Amniotic stem cell (primary cell): ENCODE measurements at places on chromosomes 7 and 10.

- DNase-seq = no peak
Measured at GRCh38 chr7:140349144-140349771, 49.1 kb downstream of the SLC37A3 start.

- DNase-seq = no peak
Measured at GRCh38 chr7:151351027-151351426, 9.4 kb downstream of the NUB1 start.

DNA sequence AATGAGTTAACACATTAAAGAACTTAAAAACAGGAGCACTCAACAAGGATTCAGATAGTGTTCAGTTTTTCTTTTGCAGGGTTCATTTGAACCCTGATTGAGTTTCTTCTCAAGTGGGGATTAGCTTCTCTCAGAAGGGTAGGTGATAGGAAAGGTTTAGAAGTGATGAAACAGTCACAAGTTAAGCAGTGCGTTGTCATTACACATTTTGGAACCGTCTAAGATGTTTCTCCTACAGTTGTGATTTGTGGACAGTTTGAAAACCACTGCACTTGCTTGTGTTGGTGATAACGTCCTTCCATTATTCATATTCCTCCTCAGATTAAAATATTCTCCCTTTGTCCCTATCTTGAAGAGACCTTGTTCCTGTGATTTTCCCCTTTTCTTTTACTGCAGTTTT is 2.7 kb downstream of the STMP1 start:
- no peak for DNase-seq

DNA sequence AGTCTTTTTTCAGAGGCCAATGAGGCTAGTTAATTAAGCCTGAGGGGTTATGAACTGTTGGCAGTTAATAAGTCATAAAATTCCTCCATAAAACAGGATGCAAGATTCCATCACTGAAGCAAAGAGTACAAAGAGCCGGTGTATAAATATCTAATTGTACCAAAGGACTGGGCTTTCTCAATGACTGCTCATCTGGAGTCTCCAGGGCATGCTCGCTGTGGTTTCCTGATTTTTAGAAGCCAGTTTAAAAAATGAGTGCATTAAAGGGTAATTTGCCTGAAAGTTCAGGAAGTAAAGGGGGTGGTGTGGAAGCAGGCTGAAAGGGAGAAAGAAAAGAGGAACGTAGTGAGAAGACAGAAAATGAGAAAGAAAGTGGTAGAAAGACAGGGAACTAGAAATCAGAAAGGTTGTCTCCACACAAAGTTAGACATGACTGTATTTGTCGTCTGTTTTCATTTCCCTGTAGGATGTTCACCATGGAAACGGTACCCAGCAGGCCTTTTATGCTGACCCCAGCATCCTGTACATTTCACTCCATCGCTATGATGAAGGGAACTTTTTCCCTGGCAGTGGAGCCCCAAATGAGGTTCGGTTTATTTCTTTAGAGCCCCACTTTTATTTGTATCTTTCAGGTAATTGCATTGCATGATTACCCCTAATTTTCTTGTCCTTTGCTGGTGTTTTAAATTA is 282.3 kb downstream of the TWIST1 start:
- DNase-seq = no peak

- DNase-seq = peak; percentile 62
Measured at GRCh38 chr10:70405037-70405824, 1.3 kb downstream of the EIF4EBP2 start.

GRCh38 chr7:108662783-108663362 is 93.2 kb downstream of the DNAJB9 start:
- DNase-seq = no peak

GRCh38 chr7:151125846-151126481 is 39.7 kb downstream of the AGAP3 start:
- no peak for DNase-seq

DNA sequence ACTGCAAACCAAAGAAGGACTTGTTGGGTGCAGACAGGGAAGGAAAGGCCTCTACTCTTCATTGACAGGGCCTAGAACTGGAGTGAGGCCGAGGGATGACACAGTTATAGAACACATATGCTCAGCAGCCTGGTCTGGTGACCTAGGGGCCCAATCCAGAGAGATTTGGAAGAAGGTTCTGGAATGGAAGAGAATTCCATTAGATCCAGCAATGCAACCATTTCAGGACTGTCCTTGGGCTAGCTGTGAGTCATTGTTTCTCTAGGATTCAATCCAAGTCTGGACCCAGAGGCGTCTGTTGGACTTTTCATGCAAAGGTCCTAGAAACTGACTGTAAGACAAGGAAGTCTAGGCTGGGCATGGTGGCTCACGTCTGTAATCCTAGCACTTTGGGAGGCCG is 59.2 kb downstream of the WIPF3 start:
- DNase-seq = peak; percentile 19

- no peak for DNase-seq
Measured at GRCh38 chr10:103677486-103678177, 177.7 kb downstream of the SH3PXD2A start.

DNA sequence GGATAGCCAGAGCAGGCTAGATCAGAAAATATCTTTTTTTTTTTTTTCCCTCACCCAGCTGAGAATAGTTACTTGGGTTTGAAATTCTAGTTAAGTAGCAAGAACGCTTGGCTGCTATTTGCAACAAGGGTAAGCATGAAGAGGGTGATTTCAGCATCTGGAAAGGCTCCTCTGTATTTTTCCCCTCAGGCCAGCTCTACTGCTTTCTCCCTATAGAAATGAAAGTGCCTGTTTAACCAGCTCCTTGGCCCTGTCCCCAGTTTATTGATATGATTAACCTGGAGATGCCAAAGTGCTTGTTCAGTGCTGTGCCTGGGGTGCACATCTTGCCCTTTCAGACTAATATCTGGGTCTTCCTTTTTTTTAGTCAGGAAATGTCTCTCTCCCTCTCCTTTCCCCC is 37.1 kb downstream of the AP3M1 start:
- DNase-seq = no peak

DNA sequence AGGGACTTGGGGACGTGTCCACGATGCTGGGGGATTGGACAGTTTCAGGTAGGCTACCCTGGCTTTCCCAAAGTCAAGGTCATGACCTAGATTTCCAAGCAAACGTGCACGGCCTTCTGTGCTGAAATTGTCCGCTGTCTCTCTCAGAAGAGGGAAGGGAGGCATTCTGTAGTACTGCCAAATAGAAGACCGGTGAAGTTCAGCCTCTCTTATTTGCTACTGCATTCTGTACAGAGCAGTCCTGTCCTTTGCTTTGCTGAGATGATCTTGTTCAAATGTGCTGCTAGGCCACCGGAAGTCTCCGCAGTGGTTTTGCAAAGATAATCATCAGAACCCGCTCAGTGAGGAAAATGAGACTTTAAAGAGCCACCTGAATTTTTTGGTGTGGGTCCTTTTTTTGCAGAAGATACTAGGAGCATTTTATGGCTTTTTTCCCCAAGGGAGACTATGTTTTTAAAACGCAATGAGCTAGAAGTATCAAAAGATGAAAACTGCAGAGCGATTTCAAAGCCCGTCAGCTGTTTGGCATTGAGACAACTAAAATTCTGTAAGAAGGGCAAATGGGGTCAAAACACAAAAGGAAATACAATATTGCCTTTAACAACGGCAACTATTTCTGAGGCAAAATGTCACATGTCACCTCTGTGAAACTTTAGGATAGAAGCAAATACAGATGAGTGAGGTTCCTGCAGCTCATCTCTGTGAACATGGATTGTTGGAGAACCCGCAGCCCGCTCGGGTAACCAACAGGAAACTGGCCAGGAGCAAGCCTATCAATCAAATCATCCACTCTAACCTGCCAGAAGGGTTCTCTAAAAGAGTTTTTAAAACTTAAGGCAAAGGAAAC is 1.3 kb upstream of the NMT2 start:
- DNase-seq = no peak

DNA sequence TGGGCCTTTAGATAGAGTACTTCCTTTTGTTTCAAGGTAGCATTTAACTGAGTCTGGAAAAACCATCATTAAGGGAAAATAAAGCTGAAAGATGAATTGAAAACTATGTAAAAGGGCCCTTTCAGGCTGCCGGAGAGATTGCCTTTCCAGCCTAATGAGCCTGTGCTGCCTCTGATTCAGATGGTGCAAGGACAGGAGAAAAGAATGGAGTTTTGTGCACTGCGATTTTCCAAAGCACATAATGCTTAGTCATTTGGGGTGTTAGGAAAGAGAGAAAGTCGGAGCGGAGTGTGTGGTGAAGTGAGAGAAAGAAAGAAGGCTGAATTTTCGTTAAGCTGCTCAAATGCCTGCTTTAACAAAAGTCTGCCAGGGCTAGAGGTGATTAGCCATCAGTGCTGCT is 259.7 kb downstream of the PAXIP1 start:
- no peak for DNase-seq

- no peak for DNase-seq
Measured at GRCh38 chr7:32104766-32105165, 34.6 kb upstream of the PDE1C start.

DNA sequence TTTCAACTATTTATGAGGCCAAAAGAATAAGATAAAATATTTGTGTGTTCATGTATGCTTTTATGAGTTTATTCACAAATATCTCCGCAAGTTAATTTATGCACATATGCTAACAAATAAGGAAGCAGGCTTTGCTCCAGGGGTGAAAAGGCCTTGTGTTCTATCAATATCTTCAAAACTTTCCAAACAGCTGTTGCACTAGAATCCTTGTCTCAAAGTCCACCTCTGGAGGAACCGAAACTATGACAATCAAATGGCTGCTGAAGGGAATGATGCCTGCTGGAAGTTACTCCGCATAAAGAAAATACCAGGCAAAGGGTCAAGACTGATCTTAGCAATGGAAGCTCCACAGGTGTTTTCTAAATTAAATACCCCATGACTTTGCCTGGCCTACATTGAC is 145.0 kb upstream of the GHITM start:
- DNase-seq = no peak

DNA sequence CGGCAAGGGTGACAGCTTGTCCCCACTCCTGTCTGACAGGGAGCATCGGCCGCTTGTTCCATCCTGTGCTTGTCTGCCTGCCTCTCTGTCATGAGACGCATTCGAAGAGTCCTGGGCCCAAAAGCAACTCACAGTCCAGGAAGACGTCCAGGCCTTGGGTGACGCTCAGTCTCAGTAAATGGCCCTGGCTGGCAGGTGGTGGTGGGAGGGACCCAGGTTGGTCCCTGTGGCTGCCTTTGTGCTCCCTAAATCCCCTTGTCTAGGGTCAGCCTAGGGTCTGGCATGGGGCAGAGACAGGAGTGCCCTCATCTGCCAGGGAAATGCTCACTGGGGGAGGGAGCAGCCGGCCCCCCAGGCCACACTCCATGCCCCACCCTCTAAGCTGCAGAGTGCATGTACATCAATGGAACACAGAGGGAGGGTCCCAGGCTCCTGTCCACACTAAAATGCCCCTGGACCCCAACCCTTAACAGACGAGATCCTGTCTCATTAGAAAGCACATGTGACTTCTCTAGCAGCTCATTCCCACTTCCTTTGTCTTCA is 295.2 kb upstream of the ZNF32 start:
- no peak for DNase-seq

GRCh38 chr10:71582019-71582418 is 137.6 kb downstream of the C10orf105 start:
- DNase-seq = no peak

DNA sequence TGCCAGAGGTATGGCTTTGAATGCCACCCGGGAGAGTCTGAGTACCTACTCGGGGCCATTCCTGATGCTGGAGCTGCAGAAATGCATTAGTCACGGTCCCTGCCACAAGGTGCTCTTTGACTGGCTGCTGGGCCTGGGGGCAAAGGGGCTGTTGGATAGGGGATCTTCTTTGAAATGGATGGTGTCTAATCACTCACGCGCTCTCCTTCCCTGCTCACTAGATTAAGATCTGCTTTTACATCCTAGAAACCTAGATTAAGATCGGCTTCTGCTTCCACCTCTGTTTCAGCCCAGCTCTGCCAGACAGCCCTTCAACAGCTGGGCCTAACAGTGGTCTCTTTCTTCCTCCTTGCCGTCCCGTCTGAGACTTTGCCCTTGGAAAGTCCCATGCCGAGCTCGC is 57.2 kb downstream of the PAX2 start:
- DNase-seq = no peak

DNA sequence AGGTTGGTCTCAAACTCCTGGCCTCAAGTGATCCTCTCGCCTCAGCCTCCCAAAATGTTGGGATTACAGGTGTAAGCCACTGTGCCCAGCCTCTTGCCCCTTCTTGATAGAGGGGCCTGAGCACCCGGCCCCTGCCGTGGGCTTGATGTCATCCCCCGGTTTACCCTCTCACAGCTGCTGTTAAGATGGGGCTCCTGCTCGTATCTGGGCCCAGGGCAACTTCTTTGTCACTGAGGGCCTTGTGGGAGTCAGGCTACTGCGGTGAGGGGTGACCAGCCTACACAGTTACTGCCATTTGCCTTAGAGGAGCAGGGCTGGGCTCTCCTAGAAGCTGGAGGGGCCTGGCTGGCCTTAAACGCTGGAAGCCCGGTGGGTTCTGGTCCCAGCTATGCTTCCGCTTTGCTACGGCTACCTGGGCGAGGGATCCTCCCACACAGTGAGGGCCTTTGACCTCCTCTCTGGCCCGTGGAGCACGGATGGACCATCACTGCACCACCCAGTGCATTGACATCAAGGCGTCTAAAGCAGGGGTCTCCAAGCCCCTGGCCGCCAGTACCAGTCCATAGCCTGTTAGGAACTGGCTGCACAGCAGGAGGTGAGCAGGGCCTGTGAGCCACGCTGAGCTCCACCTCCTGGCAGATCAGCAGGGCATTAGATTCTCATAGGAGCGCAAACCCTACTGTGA is 1.1 kb upstream of the TMEM130 start:
- DNase-seq = no peak

DNA sequence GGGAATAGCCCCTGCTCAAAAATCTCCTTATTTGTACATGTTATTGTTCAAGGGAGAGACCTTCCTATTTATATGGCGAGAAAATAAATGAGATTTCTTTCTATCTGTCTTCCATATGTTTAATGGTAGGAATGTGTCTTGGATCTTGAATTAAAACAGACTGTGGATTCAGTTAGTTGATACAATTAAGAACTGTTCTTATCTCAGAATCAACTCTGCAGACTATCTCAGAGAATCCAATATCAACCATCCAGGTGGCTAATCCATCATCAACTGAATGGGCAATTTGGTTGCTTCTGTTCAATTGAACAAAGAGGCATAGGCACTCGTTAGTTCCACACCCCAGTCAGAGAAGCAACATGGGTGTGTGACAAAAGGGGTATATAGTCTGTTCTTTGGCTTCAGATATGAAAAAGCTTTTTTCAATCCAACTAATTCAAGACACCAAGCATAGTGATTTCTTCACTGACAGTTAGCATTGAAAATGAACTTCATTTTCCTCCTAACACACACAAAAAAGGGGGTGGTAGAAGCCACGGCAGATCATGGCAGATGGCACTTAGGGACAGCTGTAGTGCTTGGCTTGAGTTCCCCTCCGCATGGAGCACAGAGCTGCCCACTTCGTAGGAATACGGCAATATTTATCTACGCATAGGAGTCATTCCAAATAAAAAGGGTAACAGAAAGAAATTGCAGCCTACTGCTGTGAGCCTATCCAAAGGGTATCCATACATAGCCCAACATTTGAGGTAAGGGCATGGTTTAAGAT is 135.9 kb downstream of the KIAA1217 start:
- no peak for DNase-seq
